ENCODE measurements at places on chromosomes 5 and 9.

DNA sequence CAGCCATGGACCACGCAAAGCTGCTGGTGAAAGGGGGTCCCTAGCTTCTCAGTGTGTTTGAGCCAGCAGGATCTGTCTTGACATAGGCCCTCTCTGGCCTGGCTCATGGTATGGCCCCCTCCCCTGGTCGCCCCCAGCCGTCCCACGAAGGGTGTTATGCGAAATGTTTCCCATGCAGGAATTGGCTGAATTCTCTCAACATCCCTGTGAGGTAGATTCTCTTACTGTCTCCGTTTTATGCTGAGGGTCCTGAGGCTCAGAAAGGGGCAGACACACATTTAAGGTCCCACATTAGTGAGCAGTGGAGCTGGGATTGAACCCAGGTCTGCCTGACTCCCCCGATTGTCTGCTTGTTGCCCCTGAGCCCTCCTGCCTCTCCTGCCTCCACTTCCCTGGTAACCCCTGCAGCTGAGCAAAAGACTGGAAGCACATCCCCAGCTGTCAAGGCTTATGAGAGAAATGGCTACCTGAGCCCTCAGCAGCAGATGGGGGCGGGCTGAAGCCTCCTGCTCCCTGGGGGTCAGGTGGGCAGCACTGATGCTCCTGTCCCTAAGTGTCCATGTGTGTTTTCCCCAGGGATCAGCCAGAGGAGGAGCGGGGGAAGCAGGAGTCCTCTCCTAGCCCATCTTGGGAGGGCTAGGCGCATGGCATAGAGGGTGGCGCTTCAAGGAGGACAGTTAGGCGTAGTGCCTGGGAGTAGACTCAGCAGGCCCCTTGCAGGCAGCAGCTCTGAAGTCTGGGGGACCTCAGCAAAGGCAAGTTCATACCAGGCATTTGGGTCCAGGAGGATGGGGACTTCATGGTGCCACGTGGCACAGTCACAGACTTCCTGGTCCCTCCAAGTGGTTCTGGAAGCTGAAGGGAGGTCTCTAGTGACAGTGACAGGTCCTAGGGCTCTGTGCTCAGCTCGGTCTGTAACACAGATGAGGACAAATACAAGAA lies 49.0 kb upstream of the GARNL3 start:
- DNase-seq, result no peak

- no peak for DNase-seq
Observed at GRCh38 chr5:91521785-91522184, 138.7 kb upstream of the ARRDC3 start.

DNA sequence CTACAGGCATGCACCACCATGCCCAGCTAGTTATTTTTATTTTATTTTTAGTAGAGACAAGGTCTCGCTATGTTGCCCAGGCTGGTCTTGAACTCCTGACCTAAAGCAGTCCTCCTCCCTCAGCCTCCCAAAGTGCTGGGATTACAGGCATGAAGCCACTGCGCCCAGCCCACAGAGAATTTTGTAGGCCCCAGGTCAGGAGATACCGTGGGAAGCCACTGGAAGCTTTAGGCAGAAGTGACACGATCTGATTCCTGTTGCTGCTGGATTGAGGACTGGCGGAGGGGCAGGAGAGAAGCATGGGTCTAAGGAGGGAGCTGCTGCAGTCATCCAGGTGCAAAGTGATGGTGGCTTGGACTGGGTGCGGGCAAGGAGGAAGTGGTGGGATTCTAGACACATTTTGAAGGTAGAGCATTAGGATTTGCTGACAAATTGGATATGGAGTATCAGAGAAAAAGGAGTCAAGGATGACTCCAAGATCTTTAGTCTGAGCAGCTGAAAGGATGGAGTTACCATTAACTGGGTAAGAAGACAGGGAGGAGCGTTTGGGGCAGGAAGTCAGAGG lies 20.7 kb downstream of the TCF7 start:
- no peak for DNase-seq

- no peak for DNase-seq
Observed at GRCh38 chr5:44774279-44774880, 34.4 kb upstream of the MRPS30 start.

DNA sequence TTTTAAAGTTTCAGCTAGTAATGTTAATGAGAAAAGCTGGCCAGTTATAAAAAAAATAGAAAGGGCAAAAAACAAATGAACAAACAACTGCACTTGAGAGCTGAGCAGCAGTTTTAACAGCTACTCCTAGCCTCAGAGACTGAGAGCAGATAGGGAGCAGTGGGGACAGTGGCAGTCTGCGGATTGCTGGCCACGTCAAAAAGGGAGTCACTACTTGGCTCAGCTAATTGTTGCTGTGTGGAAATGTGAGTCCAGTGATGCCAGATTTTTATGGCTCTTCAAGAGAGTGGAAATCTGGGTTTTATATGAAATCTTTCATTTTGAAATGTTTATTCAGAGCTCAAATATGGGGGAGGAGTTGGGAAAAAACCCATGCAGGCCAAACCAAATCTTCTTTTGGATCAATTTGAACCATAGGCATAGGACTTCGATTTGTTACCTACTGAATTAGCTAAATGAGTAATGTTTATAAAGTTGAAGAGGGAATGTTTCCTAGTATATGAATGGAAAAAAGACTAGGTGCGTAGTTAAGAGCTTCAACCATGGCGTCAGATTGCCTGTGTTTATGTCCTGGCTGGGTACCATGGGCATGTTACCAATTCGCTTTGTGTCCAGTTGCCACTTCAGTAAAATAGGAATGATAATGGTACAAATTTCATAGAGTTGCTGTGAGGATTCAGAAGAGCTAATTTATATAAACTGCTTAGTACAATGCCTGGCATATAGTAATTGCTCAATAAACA lies 102.1 kb downstream of the PAM start:
- DNase-seq, result no peak

DNA sequence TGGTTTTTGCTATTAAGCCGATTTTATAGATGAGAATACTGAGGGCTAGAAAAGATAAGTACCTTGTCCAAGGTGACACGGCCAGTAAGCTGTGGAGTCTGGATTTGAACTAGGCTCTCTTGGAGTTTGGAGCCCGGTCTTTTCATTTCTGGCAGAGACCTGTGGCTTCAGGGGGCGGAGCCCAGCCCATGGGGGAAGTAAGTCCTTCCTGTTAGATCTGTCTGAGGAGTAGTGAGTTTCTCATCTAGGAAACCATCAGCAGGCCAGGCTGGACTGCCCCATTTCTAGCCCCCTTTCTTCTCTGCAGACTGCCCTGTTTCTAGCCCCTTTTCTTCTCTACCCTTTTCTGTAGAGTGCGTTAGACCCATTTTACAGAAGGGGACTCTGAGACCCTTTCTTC lies 521 bp upstream of the PTGS1 start:
- no peak for DNase-seq
